ENCODE measurements at places on chromosomes 12 and 14. TPM values are rescaled to one million over a fixed set of nuclear protein-coding genes. Genes with fewer than 3 reads are reported as not detected.

Gene GALNT8
- 0.67 TPM for total RNA-seq

Gene SCN8A
- total RNA-seq = 1.9 TPM

DNA sequence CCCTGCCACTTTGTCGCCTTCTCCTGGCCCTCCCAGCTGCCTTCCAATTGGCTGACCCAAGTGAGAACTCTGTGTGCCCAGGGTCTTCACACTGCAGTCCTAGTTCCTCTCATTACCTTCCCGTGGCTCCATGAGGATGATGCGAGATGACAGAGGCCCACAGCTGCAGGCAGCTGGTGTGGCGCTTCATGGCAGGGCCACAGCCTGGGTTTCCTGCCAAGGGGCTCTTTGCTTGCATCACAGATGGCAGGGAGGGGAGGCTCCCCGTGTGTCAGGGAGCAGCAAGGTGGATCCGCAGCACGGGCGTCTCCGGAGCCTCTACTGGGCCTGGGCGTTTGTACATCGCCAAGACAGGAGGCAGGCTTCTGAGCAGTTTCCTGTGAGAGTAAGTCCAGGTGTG, 28.9 kb downstream of the DEGS2 start:
- no peaks in the 10 kb centered on the region for H3K4me1 ChIP-seq
- H3K36me3 ChIP-seq = no peaks in the 10 kb centered on the region
- no peak overlapping the region for H3K4me3 ChIP-seq
- H3K27me3 ChIP-seq = no peaks in the 10 kb centered on the region

DNA sequence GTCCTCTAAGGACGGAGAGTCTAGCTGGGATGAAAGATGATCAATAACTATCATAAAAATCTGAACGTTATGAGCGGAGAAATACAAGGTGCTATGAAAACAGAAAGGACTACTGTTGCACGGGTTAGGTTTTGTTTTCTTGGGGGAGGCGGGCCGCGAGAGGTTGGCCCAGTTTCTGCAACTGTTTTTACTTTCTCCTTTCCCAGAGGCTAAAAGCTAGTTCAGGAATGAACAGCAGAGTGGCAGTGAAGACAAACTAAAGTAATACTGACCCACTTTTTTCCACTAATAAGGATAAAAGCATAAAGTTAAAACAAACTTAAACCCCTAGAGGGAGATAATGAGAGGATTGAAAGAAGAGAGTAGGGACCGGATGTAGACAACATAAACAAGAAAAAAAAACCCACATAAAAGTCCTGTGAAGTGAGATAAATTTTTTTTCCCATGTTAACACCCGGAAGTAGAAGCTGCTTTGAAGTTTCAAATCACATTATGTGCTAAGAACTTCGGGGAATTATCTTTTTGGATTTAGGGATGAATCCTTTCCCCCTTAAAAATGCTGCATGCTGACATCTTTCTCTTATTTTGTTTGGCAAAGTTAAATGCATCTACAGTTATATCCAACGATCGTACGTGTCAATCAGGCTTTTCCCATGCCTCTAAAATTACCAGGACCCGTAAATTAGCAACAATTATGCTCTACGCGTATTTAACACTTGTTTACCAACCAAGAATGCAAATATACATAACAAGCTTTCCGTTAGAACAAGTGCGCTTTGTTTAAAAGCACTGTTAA, 1.0 kb upstream of the CDK17 start:
- peak; percentile 31 for DNase-seq
- no peaks in the 10 kb centered on the region for H3K36me3 ChIP-seq
- H3K4me3 ChIP-seq = peak overlapping the region; percentile 94
- no peaks in the 10 kb centered on the region for H3K27me3 ChIP-seq

DNA sequence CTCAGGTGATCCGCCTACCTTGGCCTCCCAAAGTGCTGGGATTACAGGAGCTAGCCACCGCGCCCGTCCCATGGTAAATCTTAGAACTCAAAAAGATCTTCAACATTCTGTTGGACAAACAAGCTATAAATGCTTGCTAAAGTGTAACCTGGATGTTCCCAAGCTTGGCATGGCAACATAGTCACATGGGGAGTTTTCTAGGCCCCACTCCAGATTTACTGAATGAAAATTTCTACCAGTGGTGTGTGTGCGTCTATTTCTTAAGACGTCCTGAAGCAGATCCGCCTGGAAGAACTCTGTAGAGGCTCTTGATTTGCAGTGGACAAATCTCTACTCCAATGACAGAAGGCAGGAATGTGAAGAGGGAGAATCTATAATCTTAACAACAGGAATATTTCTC, 59.9 kb downstream of the ZFYVE21 start:
- no peak overlapping the region for H3K4me3 ChIP-seq
- H3K27me3 ChIP-seq = no peaks in the 10 kb centered on the region
- H3K36me3 ChIP-seq = no peaks in the 10 kb centered on the region
- DNase-seq = no peak
- no peak overlapping the region for H3K27ac ChIP-seq

DNA sequence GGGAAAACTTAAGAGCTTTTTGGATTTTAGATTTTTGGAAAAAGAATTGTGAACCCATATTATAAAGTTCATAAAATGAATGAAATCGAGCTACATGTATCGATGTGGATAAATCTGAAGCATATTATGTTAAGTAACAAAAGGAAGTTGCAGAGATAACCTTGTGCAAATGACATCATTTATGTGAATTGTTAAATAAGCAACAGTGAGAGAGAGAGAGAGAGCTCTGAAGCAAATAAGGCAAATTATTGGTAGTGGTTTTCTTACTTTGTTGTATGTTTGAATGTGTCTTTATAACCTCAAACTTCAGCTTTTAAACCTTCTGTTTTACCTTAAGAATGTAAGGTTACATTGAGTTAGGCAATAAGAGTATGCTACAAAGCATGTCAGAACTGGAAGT, 78.8 kb downstream of the ERC1 start:
- no peaks in the 10 kb centered on the region for H3K36me3 ChIP-seq
- no peak for DNase-seq
- H3K27me3 ChIP-seq = no peaks in the 10 kb centered on the region
- H3K4me1 ChIP-seq = no peaks in the 10 kb centered on the region
- H3K4me3 ChIP-seq = no peak overlapping the region

DNA sequence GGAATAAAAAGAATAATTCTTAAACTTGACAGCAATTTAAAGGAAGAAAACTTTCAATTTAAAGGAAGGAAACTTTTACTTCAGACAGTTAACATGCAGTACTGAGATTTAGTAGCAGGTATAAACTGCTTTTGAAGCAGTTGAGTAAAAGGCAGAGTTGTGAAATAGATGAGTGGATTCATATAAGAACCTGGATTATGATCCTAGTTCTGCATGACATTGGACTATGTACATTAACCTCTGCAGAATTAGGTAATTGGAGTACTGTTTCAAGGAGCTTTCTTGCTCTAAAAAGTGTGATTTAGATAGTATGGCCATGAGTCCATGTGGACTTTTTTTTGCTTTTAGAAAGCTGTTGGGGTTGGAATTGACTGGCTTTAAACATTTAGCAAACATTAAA, 29.7 kb downstream of the ATP2A2 start:
- H3K27ac ChIP-seq = no peak overlapping the region
- H3K4me3 ChIP-seq = no peak overlapping the region
- H3K4me1 ChIP-seq = peaks cover 1% of the 10 kb centered on the region
- H3K36me3 ChIP-seq = no peaks in the 10 kb centered on the region

DNA sequence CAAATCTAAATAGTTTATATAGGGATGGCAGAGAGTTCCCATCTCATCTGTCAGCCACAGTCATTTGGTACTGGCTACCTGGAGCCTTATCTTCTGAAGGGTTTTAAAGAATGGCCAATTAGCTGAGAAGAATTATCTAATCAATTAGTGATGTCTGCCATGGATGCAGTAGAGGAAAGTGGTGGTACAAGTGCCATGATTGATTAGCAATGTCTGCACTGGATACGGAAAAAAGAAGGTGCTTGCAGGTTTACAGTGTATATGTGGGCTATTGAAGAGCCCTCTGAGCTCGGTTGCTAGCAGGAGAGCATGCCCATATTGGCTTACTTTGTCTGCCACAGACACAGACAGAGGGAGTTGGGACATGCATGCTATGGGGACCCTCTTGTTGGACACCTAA, 7.9 kb upstream of the OAS2 start:
- H3K27me3 ChIP-seq = no peaks in the 10 kb centered on the region
- no peak overlapping the region for H3K27ac ChIP-seq
- DNase-seq = no peak
- no peaks in the 10 kb centered on the region for H3K36me3 ChIP-seq
- no peaks in the 10 kb centered on the region for H3K4me1 ChIP-seq
- H3K4me3 ChIP-seq = no peak overlapping the region

DNA sequence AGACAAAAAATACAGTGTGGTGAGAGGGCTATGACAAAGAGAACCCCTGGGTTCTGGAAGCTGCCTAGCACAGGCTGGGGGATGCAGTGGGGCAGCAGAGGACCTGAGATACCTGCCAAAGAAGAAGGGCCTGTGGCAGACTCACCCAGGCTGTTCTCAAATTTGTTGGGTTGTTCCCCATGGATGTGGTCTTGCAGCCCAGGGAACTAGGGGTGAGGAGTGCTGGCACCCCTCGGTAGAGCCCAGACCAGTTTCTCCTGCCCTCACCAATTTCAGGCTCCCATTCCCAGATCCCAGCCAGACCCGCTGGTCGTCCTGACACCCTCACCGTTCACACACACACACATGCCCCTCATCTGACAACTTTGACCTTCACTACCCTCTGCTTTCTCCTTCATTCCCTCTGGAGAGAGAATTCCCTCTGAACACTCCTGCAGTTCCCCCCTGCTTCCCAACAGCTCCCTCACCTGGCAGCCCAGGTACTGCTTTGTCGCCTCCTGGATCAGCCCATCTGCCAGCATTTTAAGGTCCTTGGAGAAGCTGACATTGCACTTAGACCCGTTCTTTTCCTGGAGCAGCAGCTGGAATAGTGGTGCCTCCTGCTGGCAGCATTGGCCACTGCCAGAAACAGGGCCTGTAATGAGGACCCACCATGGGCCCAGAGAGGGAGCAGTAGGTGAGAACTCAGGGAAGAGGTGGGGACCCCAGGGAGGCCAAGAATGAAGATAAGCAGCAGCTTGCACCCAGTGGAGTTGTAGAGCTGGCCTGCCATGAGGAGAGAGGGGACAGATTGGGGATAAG, 5.9 kb upstream of the GDF11 start:
- peak overlapping the region; percentile 75 for H3K27ac ChIP-seq
- no peaks in the 10 kb centered on the region for H3K27me3 ChIP-seq
- no peak overlapping the region for H3K4me3 ChIP-seq
- H3K4me1 ChIP-seq = no peaks in the 10 kb centered on the region
- DNase-seq = peak; percentile 66

DNA sequence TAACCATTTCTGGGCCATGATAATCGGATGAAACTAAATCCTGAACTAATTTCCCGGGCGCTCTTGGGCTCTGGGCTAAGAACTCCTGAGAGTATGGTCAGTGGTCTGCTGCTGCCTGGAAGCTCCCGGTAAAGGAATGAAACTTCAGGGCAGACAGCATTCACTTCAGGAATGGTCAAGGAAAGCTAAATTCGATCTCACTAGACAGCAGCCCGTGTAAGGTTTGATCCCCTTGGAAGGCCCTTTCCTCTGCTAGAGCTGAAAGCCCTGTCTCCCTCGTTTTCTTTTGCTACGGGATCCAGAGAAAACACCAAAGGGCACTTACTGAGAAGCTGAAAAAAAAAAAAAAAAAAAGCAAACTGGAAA, 680 bp downstream of the ASB8 start:
- H3K36me3 ChIP-seq = no peaks in the 10 kb centered on the region
- H3K27ac ChIP-seq = peak overlapping the region; percentile 81
- peaks cover 5% of the 10 kb centered on the region for H3K4me1 ChIP-seq
- DNase-seq = no peak

DNA sequence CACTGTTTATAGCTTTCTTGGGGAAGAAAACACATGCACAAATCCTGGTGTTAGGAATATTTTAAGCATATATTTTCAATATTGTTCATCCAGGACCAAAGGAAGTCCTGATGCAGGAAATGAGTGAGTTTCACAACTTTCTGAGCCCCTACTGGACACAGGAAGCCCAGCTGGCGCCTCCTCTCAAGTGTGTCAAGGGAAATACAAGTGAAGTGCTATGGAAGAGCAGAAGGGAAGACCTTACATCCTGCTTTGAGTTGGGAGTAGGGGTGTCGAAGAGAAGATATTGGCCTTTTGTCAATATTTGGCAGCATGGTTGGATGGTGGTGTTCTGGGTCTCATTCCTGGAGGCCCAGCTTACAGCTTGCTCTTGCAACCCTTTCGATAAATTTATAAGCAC, 66.1 kb upstream of the ZDHHC17 start:
- H3K27me3 ChIP-seq = no peaks in the 10 kb centered on the region
- H3K4me1 ChIP-seq = no peaks in the 10 kb centered on the region
- no peak overlapping the region for H3K27ac ChIP-seq
- no peak for DNase-seq

DNA sequence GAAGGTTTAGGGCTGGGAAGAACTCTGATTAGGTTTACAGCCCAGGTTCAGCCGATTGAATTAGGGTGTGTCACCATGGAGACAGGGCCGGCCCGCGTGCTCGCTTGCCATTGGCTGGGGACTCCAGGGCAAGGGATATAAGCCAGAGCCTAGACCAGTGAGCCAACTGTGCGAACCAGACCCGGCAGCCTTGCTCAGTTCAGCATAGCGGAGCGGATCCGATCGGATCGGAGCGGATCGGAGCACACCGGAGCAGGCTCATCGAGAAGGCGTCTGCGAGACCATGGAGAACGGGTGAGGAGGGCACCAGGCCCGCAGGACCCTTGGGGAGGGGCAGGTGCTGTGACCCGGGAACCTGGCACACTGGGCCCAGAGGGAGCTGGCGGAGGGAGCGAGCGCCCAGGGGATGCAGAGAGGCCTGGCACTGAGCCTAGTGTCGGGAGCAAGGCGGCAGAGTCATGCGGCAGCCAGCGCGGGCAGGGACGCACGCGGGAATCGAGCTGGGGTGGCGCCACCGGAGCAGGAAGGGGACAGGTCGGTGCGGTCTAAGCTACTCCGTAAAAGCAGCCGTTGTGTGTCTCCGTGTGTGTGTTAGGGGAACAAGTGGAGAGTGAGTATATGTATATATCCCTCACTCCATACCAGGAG, at the start of gene PNP:
PNP (plus strand) TSS at position 165 of the 648 bp plus-strand sequence; CDS start at position 284, 119 bp downstream.
- H3K36me3 ChIP-seq = no peaks in the 10 kb centered on the region
- peak within 1 kb of the TSS; percentile 74 for H3K4me3 ChIP-seq
- peaks cover 2% of the 10 kb centered on the region for H3K4me1 ChIP-seq
- peak; percentile 73 for DNase-seq

GRCh38 chr12:124381456-124382296, 86.8 kb downstream of the RFLNA start:
- H3K4me1 ChIP-seq = peaks cover 18% of the 10 kb centered on the region
- H3K27me3 ChIP-seq = no peaks in the 10 kb centered on the region
- H3K4me3 ChIP-seq = no peak overlapping the region
- DNase-seq = peak; percentile 96

GRCh38 chr12:116171549-116171948, 105.9 kb downstream of the MED13L start:
- H3K4me3 ChIP-seq = no peak overlapping the region
- H3K36me3 ChIP-seq = no peaks in the 10 kb centered on the region
- peaks cover 5% of the 10 kb centered on the region for H3K4me1 ChIP-seq
- no peak overlapping the region for H3K27ac ChIP-seq
